Esophagus mucosa (tissue), 1 donor: ENCODE measurements at places on chromosomes 5 and 9. TPM values are rescaled to one million over a fixed set of nuclear protein-coding genes. Genes with fewer than 3 reads are reported as not detected.

GRCh38 chr9:103364753-103365152, 369.6 kb downstream of the CYLC2 start:
- ATAC-seq: no peak

- ATAC-seq: peak; percentile 59
Observed at GRCh38 chr9:19281801-19282200, 51.3 kb downstream of the DENND4C start.

GRCh38 chr5:99247346-99247745, 318.5 kb upstream of the CHD1 start:
- ATAC-seq: no peak

DNA sequence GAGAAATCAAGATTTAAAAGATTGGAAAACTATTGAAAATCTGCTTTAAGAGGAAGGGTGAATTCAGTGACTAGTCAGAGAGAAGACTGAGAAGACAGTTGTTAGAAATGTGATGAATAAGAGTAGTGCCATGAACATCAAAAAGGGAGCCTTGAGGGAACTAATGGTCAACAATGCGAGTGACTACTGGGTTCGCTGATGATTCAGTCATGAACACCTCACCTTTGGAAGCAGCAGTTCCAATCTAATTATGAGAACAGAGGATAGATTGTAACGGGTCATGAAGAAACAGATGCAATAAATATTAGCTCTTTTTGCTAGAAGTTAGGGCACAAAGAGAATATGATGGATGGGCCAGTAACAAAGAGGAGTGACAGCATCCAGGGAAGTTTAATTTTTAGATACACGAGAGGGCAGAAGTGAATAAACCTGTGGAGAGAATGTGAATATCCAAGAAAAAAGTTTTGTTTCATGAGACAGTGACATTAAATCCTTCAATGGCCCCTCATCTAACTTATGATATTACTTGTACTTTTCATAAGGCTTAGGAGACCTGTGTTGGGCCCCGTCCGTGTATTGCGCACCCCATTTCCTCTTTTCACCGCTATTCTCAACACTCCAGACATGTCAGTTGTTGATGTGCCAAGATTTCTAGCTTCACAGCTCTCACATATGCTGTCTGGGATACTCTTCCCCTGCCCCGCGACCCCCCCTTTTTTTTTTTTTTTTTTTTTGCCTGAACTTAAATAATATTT, 23.5 kb upstream of the IFNE start:
- peak; percentile 54 for ATAC-seq

- ATAC-seq: no peak
Observed at GRCh38 chr5:173831196-173831914, 56.8 kb upstream of the CPEB4 start.

- ATAC-seq: peak; percentile 83
Observed at GRCh38 chr5:54743997-54744788, 226.6 kb downstream of the SNX18 start.

DNA sequence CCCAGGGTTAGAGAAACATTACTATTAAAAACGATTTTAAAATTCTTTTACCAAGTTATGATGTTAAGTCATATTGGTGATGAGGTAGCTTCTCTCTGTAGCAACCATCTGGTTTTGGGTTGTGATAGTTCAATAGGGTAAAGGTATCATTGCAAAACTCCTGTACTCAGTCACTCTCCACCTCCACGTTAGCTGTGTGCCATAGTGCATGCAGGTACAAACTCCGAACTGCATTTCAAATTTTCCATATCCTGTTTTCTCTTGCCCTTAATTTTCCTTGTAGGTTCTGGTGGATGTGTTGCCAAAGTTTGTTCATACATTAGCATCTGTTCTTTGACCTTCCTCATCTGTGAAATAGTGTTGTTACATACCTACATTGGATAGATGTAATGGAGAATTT, 53.1 kb upstream of the ARRDC3 start:
- peak; percentile 62 for ATAC-seq

- ATAC-seq: peak; percentile 75
Observed at GRCh38 chr9:108056084-108056804, 566.7 kb upstream of the KLF4 start.

GRCh38 chr9:125538092-125538473, 168.9 kb downstream of the MAPKAP1 start:
- peak; percentile 90 for ATAC-seq

- no peak for ATAC-seq
Observed at GRCh38 chr5:26245321-26245720, 793.1 kb downstream of the CDH9 start.

The CYLC2 gene
- total RNA-seq: not detected

The PHYHD1 gene
- total RNA-seq: 12.4 TPM

The BTNL8 gene
- not detected for total RNA-seq

The ANKRD33B gene
- 0.68 TPM for total RNA-seq

The SLC4A9 gene
- 0.08 TPM for total RNA-seq
